ENCODE measurements at places on chromosomes 3 and 15.
A peak's percentile ranks its signal among the peaks of the same experiment; 100 is the strongest.

- no peak for DNase-seq
Observed at GRCh38 chr15:99267957-99268356, 16.7 kb downstream of the LRRC28 start.

DNA sequence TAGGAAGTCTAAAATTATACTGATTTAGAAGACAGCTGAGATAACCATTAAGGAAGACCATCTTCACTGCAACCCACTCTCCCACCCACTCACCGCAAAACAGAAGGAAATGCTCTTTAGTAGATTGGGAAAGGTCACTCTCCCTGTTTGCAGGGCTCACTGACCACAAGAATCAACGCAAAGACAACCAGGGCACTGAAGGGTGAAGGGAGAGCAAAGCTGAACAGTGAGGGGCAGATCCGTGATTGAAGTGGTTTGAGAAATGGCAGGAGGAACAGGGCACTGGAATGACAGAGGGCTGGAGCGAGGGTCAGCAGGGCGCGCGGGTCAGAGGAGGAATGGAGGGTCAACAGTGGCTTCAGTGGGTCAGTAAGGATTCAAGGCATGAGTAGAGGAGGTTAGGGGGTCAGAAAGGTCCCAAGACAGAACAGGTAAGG is 520 bp downstream of the MESD start:
- no peak for DNase-seq

- no peak for DNase-seq
Observed at GRCh38 chr3:167653760-167654159, at the start of gene WDR49. WDR49 (minus strand) TSS chr3:167653942; CDS start chr3:167653425, 517 bp downstream.

- DNase-seq = no peak
Observed at GRCh38 chr15:89221543-89221942, at the start of gene RLBP1. RLBP1 (minus strand) TSS chr15:89221579; CDS start chr15:89218975, 2,604 bp downstream.

GRCh38 chr15:75776065-75776423 is 63.4 kb upstream of the CSPG4 start:
- DNase-seq = peak; percentile 83

DNA sequence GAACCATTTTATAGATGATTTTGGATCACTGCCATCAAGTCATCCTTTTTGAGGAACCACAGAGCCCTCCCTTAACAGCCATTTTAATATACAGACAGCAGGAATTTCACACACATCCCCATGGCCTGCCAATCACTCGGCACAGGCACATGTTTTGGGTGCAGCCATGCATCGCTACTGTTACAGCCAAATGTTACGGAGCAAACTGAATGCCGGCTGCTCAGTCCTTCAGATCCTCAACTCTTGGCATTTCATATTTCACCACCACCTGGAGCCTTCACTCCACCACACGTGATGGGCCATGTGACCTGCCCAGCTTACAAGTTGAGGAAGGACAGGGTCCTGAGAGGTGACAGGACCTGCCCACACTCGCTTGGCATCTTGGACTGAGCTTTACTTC is 90.8 kb downstream of the OXNAD1 start:
- DNase-seq = no peak

GRCh38 chr3:126658584-126658983 is 3.7 kb upstream of the TXNRD3 start:
- DNase-seq = no peak

DNA sequence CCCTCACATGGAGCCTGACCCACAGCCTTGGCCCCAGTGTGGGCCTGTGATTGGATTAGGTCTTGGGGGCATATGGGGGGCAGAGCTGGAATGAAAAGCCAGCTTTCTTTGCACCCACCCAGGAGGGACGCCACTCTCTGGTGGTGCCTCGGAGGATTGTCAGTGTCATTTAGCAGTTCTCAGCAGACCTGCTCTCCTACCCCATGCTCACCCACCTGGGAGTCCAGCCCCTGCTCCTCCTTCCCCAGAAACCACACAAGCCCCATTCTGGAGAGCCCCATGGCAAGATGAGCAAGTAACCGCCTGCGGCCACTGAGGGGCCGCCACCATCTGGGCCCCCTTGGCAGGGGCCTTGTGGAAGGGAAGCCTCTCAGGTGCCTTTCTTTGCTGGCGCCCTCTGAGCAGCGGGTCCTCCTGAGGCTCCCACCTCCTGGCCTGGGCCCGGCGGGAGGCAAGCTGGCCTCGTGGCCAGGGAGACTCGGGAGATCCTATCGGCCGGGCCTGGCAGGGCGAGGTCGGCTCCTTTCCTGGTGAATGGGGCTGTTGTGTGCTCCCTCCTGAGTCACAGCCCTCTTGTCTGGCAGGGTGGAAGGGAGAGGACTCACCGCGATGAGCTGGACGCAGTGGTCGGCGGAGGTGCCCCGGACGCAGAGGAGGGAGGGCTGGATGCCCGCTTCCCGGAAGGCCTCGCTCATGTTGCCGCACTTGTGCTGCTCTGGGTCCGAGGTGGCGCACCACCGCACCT is 2.3 kb downstream of the MELTF start:
- DNase-seq = no peak

- no peak for DNase-seq
Observed at GRCh38 chr3:60798456-60798855, 452.8 kb downstream of the FHIT start.

- no peak for DNase-seq
Observed at GRCh38 chr15:91737151-91737818, 116.2 kb upstream of the SLCO3A1 start.

DNA sequence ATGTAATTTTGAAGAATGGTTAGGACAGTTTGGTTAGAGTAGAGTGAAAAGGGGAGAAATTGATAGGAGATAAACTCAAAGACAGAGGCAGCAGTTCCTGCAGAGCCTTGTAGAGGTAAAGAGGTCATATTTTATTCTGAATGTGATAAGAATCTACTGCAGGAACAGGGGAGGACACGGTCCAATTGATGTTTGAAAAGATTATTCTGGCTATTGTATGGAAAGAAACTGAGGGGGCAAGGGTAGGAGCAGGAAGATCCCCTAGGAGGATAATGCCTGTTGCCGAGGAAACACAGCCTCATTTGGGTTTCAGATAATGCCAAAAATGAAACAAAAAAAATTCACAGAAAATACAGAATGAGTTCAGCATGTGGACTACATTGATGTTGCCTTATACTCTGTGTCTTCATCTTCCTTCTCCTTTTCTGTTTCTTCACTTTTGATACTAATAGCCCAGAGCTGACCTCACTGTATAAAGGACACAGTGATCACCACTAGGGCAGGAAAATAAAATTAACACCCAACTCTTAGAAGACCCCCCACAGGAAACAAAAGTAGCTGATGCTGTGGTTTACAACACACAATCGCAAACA is 454.6 kb upstream of the UBE2E2 start:
- no peak for DNase-seq

- DNase-seq = no peak
Observed at GRCh38 chr3:121957674-121958415, 63.6 kb downstream of the SLC15A2 start.

- DNase-seq = peak; percentile 97
Observed at GRCh38 chr15:43913026-43913780, 86.4 kb downstream of the WDR76 start.

DNA sequence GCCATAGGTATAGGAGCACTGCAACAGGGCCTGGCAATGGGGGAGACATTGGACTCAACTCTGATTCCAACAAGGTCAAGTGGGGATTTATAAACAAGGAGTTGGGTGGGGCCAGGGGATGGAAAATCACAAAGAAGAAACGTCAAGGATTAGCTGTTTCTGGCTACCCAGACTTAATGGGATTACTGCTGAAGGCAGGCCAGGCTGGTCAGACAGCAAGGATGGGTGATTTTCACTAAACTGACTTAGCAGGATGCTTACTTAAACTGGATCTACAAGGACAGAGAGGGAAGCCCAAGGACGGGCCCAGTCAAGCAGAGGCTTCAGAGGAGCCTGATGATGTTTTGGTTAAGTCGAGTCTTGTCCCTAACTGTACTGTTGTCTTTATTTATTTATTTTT is 76.2 kb downstream of the USP13 start:
- no peak for DNase-seq

DNA sequence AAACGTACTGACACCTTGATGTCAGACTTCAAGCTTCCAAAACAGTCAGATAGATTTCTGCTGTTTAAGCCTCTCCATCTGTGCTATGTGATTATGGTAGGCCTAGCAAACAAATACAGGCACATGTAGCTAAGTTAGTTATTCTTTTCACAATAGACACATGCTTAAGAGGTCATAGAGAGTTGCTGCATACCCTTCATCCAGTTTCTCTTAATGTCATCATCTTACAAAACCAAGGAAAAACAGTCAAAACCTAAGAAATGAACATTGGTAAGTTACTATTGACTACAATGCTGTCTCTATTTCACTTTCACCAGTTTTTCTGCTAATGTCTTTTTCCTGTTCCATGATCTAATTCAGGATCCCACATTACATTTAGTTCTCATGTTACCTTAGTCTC is 946.8 kb downstream of the TUSC7 start:
- DNase-seq = no peak

DNA sequence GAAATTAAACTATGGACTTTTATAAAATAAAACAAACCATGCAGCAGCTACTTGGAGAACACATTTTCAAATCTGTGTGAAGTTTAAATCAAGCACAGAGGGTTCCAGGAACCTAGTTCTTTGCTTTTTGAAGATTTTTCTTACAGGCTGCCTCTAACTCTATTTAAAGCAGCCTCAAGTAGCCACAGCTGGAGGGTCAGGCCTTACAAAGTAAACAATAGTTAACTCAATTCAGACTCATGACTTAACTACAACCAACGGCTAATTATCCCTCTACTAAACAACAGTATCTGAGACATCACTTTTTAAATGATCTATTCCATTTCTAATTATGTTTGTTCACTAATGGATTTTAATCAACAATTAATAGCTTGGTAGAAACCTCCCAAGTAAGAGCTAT is 9.8 kb downstream of the LRIG1 start:
- no peak for DNase-seq

DNA sequence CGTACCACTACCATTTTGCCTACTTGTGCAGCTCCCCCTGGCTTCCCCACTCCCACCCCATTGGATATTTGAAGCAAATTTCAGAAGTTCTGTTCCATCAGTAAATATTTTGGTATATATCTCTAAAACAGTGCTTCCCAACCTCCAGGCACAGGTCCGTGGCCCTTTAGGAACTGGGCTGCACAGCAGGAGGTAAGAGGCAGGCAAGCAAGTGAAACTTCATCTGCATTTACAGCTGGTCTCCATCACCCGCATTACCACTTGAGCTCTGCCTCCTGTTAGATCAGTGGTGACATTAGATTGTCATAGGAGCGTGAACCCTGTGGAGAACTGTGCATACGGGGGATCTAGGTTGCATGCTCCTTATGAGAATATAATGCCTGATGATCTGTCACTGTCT is 97.2 kb upstream of the LRRFIP2 start:
- DNase-seq = no peak

Data from fibroblast of skin of right quadriceps (primary cell).